SK-N-SH (cell line): ENCODE measurements at places on chromosomes 7 and 10. TPM values are rescaled to one million over a fixed set of nuclear protein-coding genes. Genes with fewer than 3 reads are reported as not detected.
A peak's percentile ranks its signal among the peaks of the same experiment; 100 is the strongest.

EGR2 gene
- polyA plus RNA-seq: 0.25 and 0.47 TPM in 2 replicates

ZNF488 gene
- 0.59 and 0.81 TPM in 2 replicates for polyA plus RNA-seq

PLEKHS1 gene
- polyA plus RNA-seq: not detected in 2 replicates

LIPN gene
- polyA plus RNA-seq: not detected in 2 replicates

PRXL2A gene
- polyA plus RNA-seq: 14.0 and 15.6 TPM in 2 replicates

ACSM6 gene
- polyA plus RNA-seq: not detected in 2 replicates

PTF1A gene
- not detected in 2 replicates for polyA plus RNA-seq

- H3K27me3 ChIP-seq: no peaks in the 10 kb centered on the region
- peak overlapping the region; percentile 72 for H3K4me3 ChIP-seq
- H3K4me1 ChIP-seq: peaks cover 44% of the 10 kb centered on the region
- DNase-seq: no peak
- H3K27ac ChIP-seq: peak overlapping the region; percentile 95; the same call in 1 of the 2 replicates
Observed at GRCh38 chr10:102113261-102113955, 6.8 kb downstream of the LDB1 start.

GRCh38 chr7:22586101-22586785, 86.3 kb upstream of the STEAP1B start:
- H3K4me1 ChIP-seq: no peaks in the 10 kb centered on the region
- no peaks in the 10 kb centered on the region for H3K36me3 ChIP-seq
- 0 out of 2 replicates have a peak overlapping the region, but pooled peaks have one; percentile 4 for H3K27ac ChIP-seq
- no peak for DNase-seq
- no peaks in the 10 kb centered on the region; the same call in 1 of the 2 replicates for H3K27me3 ChIP-seq
- H3K4me3 ChIP-seq: no peak overlapping the region

DNA sequence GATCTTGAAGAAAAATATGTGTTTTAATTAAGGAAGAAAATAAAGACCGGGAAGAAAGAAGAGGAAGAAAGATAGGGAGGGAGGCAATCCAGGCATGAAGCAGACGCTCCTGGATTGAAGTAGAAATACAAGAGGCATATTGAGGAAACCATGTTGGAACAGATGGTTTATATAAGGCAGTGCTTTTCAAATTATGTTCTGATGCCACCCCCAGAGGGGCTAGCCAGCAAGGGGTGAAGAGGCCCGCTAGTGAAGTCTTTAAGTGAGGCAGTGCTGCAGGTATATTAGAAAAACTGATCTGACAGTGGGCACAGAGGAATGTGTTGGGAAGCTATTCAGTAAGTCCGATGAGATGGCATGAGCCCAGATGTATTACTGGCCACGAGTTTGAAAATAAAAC, 40.1 kb downstream of the REEP3 start:
- no peaks in the 10 kb centered on the region for H3K36me3 ChIP-seq
- DNase-seq: no peak
- no peak overlapping the region for H3K27ac ChIP-seq
- no peaks in the 10 kb centered on the region for H3K27me3 ChIP-seq
- H3K4me3 ChIP-seq: no peak overlapping the region

DNA sequence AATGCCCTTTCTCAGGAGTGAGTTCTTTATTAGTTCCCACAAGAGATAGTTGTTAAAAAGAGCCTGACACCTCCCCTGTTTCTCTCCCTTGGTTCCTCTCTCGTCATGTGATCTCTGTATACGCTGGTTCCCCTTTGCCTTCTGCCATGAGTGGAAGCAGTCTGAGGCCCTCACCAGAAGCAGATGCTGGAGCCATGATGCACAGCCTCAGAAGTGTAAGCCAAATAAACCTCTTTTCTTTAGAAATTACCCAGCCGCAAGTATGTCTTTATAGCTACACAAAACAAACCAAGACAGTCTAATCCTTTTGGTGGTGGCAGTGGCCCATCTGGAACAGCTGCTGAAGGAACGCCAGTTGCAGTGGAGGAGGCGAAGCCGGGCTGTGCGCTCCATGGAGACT, 9.3 kb downstream of the DNAJB9 start:
- no peak for DNase-seq
- no peak overlapping the region for H3K4me3 ChIP-seq
- no peaks in the 10 kb centered on the region for H3K27me3 ChIP-seq
- no peaks in the 10 kb centered on the region for H3K4me1 ChIP-seq
- peaks cover 10% of the 10 kb centered on the region for H3K36me3 ChIP-seq

DNA sequence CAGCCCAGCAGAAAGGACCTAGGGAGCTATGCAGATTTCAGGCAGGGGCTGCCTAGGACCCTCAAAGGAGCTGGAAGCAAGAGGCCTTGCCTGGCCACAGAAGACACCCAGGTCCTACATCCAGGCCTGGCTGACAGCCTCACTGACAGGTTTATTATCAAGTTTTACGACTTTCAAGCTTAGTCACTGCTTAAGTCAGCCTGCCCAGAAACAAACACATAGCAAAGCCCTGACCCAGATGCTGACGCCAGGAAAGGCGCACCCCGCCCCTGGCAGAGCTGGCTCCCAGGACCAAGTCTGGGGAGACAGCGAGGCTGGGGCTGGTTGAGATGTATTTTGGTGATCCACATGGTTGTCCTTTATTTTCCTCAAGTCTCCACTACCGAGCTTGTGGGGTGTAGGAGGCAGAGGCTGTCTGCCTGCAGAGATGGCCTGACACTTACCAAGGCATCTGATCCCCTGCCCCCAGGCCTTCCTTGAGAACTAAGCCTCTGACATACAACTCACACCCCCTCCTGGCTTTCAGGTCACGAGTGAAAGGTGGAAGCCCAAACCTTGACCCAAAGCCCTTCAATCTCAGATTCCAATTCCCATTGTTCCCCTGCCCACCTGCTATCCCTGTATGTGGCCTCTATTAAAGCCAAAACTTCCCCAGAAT, 80.7 kb upstream of the EMX2 start:
- H3K27ac ChIP-seq: no peak overlapping the region
- H3K27me3 ChIP-seq: no peaks in the 10 kb centered on the region
- no peak for DNase-seq
- H3K4me1 ChIP-seq: no peaks in the 10 kb centered on the region
- no peaks in the 10 kb centered on the region for H3K36me3 ChIP-seq

GRCh38 chr10:3588816-3589215, 196.2 kb downstream of the KLF6 start:
- no peak for DNase-seq
- H3K4me1 ChIP-seq: no peaks in the 10 kb centered on the region
- no peak overlapping the region for H3K27ac ChIP-seq
- H3K27me3 ChIP-seq: no peaks in the 10 kb centered on the region
- H3K36me3 ChIP-seq: no peaks in the 10 kb centered on the region
- H3K4me3 ChIP-seq: no peak overlapping the region

- no peak overlapping the region for H3K4me3 ChIP-seq
- H3K4me1 ChIP-seq: peaks cover 6% of the 10 kb centered on the region; the same call in 1 of the 2 replicates
- H3K27me3 ChIP-seq: no peaks in the 10 kb centered on the region
- no peaks in the 10 kb centered on the region for H3K36me3 ChIP-seq
Observed at GRCh38 chr7:138258197-138258559, 181.9 kb downstream of the AKR1D1 start.

- no peak overlapping the region; the same call in 1 of the 2 replicates for H3K27ac ChIP-seq
- H3K36me3 ChIP-seq: no peaks in the 10 kb centered on the region
- DNase-seq: no peak
- H3K4me1 ChIP-seq: peaks cover 22% of the 10 kb centered on the region
- no peak overlapping the region for H3K4me3 ChIP-seq
Observed at GRCh38 chr7:2805213-2805944, 38.7 kb downstream of the GNA12 start.

DNA sequence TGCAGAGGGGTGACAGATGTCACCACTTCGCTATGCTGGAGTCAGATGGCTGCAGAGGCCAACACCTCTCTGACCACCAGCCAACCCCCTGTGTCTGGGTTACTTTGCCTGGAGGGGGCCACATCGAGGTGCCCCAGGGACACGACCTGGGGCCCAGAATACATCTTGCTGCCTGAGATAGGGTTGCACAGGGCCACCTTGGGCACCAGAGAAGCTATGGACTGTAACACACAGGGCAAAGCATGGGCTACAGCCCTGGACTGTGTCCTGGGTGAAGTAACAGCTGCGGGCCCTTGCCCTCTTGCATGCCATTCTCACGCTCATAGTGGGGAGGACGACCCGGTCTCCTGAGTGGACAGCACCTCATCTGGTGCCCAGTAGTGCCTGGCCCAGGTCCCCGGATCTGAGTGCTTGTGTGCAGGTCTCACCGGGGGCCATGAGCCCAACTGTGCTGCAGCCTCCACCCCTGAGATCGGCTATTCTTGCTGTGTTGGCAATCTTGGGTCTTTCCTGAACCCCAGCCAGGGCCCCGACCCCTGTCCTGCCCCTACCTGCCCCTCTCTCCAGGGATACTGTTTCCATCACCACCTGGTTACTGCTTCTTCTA, 115.2 kb upstream of the GDF10 start:
- H3K27me3 ChIP-seq: no peaks in the 10 kb centered on the region
- H3K4me3 ChIP-seq: no peak overlapping the region
- no peak overlapping the region for H3K27ac ChIP-seq
- H3K36me3 ChIP-seq: no peaks in the 10 kb centered on the region
- DNase-seq: no peak
- peaks cover 14% of the 10 kb centered on the region; the same call in 1 of the 2 replicates for H3K4me1 ChIP-seq

- H3K4me3 ChIP-seq: no peak overlapping the region
- H3K36me3 ChIP-seq: no peaks in the 10 kb centered on the region; the same call in 1 of the 2 replicates
Observed at GRCh38 chr7:50664461-50664922, 99.3 kb upstream of the DDC start.

GRCh38 chr7:135391514-135391913, 118.4 kb downstream of the CNOT4 start:
- H3K27me3 ChIP-seq: no peaks in the 10 kb centered on the region
- H3K4me3 ChIP-seq: no peak overlapping the region
- H3K27ac ChIP-seq: no peak overlapping the region

DNA sequence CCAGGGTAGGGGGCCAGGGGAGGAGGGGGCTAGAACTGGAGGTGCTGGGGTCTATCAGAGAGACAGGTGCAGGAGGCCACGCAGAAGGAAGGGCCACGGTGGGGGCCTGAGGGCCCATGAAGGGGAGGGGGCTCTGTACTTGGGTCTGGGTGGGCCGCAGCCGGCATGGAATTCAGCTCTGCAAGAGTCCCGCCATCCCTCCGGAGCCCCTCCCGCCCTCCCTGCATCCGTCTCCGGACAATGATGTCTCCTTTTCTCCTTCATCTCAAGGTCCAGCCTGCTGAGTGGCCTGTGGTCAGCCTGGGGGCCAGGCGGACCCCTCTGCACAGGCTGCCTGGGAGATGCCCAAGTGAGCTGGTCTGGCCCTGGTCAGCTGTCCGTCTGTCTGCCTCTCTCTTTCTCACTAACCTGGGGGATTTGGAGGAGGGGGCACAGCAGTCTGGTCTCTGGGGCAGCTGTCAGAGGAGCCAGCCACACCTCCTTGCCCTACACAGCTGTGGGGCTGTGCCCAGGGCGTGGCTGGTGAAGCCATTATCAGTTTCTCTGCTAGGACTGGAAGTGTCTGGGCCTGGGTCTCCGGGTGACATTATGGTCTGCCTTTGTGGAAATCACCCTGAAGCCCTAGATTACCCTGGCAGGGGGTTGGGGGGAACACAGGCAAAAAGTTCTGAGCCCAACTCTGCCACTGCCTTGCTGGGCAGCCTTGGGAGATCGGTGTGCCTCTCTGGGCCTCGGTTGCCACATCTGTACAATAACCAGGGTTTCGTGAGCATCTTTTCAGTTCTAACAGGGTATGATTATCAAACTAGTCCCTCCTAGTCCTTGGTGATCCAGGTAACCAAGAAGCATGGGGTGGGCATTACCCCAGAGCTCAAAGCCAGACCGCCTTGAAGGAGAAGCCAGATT, 19.0 kb upstream of the HSPB1 start:
- no peak overlapping the region for H3K27ac ChIP-seq
- peaks cover 8% of the 10 kb centered on the region for H3K4me1 ChIP-seq
- no peaks in the 10 kb centered on the region for H3K36me3 ChIP-seq
- H3K4me3 ChIP-seq: no peak overlapping the region
- H3K27me3 ChIP-seq: no peaks in the 10 kb centered on the region
- no peak for DNase-seq

DNA sequence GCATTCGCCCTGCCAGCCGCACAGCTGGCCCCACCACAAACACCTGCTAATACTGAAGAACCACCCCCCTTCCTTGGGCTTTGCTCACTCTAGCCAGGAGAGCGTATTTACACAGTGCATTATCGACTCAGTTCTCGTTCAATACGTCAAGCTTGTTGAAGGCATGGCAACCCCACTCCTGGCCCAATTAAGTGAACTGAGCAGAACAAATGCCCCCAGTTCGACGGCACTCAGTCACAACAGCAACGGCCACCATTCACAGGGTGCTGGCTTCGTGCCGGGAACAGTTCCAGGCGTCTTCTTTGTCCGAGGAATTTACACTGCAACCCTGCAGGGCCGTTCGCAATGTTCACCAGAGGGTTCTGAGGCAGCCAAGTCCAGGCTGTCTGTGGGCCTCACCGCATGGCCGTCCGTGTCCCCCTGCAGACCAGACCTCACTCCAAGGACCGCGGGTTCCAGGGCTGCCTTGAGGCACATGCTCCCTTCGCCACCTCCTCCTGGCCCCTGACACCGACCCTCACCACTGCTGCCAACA, 175.3 kb downstream of the DIP2C start:
- peaks cover 3% of the 10 kb centered on the region; the same call in 1 of the 2 replicates for H3K36me3 ChIP-seq
- no peak overlapping the region for H3K27ac ChIP-seq
- no peaks in the 10 kb centered on the region for H3K27me3 ChIP-seq
- H3K4me1 ChIP-seq: peaks cover 20% of the 10 kb centered on the region; the same call in 1 of the 2 replicates

DNA sequence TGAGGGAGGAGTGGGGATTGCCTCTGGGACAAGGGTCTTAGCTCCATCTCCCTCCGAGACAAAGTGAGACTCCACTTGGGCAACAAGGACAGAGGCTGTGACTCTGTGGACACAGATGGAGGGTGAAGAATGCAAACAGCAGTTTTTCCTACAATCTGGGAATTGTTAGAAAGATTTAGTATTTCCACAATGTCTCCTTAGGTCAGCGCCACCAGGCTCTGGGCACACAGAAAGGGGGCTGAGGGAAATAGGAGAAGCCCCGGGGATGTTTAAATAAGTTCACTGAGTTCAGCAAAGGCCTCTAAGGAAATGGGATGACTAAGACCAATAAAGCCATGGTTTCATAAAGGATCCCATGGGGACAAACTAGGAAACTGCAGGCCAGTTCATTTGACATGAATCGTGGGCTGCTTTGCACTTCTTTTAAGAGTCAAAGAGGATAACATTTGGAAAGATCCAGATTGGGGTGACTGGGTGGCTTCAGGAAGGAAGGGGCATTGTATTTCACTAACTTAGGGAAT, 219.8 kb upstream of the GLI3 start:
- H3K4me3 ChIP-seq: no peak overlapping the region
- H3K4me1 ChIP-seq: no peaks in the 10 kb centered on the region
- peaks cover 52% of the 10 kb centered on the region for H3K27me3 ChIP-seq

GRCh38 chr10:13712476-13712836, 125.7 kb downstream of the PRPF18 start:
- no peak overlapping the region for H3K4me3 ChIP-seq
- no peak for DNase-seq
- no peaks in the 10 kb centered on the region for H3K27me3 ChIP-seq
- H3K36me3 ChIP-seq: peaks cover 10% of the 10 kb centered on the region

GRCh38 chr10:67242528-67242927, 316.7 kb downstream of the LRRTM3 start:
- H3K36me3 ChIP-seq: no peaks in the 10 kb centered on the region
- H3K27ac ChIP-seq: no peak overlapping the region
- no peaks in the 10 kb centered on the region for H3K27me3 ChIP-seq

- DNase-seq: no peak
- H3K4me3 ChIP-seq: no peak overlapping the region
- H3K4me1 ChIP-seq: peaks cover 20% of the 10 kb centered on the region
- H3K36me3 ChIP-seq: peaks cover 22% of the 10 kb centered on the region
- H3K27ac ChIP-seq: no peak overlapping the region
- H3K27me3 ChIP-seq: no peaks in the 10 kb centered on the region
Observed at GRCh38 chr10:7792541-7792940, 4.6 kb downstream of the ATP5F1C start.
